NCI-H510A (cell line): ENCODE measurements at places on chromosomes 16 and 17.

DNA sequence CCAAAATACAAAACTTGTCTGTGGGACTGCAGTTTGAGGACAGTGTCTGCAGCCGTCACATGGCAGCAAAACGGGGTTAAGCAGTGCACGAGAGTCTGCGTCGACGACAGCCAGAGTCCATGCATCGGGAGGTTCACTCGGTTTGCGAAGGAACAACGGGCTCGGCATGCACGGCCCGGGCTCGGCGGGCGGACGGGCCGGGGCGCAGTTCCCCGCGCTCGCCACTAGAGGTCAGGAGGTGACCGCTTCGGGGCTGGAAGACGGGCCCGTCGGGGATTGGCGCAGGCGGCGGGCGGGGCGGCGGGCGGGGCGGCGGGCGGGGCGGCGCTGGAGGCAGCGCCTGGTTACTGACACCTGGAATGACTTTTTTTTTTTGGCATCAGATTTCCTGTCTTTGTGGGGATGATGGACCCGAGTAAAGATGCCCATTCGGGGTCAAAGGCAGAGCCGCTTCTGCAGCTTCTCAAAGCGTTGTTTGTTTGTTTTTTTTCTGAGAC lies 6.5 kb downstream of the SCGB1C2 start:
- no peak for DNase-seq

DNA sequence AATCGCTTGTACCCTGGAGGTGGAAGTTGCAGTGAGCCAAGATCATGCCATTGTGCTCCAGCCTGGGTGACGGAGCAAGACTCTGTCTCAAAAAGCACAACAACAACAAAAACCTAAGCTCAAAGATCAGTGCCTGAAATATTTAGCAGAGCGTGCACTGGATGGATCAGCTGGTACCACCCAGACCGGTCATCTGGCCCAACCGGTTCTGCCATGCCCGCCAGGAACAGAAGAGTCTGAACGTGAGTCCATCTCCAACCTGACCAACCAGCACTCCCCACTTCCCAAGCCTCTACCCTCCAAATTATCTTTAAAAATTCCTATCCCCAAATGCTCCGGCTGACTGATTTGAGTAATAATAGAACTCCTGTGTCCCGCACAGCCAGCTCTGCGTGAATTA lies 1.5 kb upstream of the UQCC4 start:
- DNase-seq, result no peak

GRCh38 chr16:65895906-65896305 lies 470.6 kb upstream of the CDH5 start:
- DNase-seq, result no peak

GRCh38 chr17:10657879-10658278 lies 770 bp upstream of the MYH3 start:
- no peak for DNase-seq

DNA sequence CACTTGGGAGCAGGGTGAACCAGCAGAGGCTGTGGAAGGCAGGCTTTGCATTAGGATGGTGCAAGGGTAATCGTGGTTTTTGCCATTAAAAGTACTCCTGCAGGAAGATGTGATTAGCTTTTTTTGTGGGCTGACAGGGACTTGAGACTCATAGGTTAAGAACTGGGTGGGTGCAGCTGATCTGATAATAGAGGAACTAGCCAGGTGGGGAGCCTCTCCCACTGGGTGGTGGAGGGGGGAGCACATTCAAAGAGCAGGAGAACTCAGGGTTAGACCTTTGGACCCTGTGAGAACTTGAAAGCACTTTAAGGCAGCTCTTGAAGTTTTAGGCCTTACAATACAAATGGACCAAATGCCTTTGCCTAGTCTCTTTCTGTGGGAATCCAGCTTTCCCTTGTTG lies 32.4 kb downstream of the CCL4 start:
- DNase-seq, result no peak

GRCh38 chr17:16304830-16305229 lies 48.4 kb downstream of the CENPV start:
- peak; percentile 21 for DNase-seq

DNA sequence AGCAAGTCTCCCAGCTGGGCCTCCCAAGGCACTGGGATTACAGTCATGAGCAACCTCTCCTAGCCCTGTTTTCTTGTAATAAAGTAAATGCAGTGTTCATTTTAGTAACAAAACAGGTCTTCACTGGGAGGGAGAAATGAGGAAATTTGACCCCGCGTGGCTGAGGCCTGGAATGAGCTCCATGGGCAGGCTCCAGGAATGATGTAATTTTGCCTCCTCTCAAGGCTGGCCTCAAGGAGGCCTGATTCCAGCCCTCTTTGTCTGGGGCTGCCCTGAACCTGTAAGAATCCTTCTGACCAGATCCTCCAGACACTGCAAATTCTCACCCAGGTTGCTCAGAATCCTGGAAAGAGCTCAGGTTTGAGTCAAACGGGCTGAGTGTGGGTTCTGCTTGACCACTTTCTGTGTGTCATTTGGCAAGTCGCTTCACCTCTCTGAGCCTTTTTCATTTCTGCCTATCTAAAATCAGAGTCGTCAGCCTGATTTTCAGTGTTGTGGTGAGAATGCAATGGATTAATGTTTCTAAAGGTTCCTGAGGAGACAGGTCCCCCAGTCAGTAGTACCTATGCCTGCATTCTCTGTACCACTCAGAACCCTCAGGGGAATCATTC lies 57.1 kb downstream of the RAB11FIP4 start:
- DNase-seq, result no peak

DNA sequence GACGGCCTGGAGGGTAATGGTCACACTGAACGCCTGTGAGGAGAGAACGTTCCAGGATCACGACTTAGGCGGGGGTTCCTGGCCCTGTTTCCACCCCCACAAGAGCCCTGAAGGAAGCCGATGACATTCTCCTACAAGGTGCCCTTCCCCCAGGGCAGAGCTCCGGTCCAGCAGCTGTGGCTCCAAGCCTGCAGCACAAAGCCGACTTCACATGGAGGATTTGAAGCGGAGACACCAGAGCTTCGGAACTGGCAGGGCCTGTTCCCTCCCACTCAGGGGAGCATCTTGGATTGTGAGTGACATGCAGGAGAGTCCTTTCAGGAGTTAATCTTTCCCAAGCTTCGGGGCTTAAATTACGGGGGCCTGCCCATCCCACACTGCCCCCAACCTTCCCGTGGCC lies 5.0 kb downstream of the FADS6 start:
- DNase-seq, result no peak

GRCh38 chr17:50453901-50454300 lies 14.8 kb downstream of the CHAD start:
- DNase-seq, result no peak

DNA sequence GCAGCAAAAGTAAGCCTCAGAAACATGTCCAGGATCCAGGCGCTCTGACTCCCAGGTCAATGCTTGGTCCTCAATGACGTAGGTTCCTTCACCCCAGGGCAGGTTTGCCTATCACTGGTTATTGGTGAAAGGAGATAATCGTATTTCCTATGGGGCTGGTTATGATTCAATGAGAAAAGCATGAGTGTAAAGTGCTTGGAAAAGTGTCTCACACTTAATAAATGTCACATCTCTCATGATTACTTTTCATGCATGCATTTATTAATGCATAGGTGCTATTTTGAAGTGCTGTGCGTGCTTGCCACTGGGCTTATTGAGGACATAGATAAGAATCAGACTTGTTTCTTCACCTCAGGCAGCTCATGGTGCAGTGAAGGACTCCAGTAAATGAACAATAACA lies 10.4 kb upstream of the CDH13 start:
- no peak for DNase-seq

- DNase-seq, result peak; percentile 65
Observed at GRCh38 chr17:29180034-29180787, at the start of gene MYO18A. Gene MYO18A (minus strand): TSS chr17:29180398. CDS start chr17:29166940, 13,458 bp downstream.

DNA sequence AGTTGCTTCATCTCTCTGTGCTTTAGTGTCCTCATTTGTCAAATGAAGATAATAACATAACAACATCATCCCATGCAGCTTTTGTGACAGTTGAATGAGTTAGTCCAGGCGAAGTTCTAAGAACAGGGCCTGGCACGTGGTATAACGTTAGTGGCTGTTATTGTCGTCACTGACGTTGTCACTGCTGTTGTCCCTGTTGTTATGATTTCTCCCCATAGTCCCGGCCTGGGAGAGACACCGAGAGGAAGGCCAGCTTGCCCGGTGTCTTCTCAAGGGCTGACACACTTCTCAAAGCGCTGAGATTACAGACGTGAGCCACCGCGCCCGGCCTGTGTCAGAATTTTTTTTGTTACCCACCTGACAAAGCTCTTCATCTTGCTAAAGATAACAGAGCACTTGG lies 29.9 kb downstream of the ABR start:
- DNase-seq, result no peak

GRCh38 chr16:26816885-26817571 lies 249.7 kb upstream of the C16orf82 start:
- DNase-seq, result no peak

DNA sequence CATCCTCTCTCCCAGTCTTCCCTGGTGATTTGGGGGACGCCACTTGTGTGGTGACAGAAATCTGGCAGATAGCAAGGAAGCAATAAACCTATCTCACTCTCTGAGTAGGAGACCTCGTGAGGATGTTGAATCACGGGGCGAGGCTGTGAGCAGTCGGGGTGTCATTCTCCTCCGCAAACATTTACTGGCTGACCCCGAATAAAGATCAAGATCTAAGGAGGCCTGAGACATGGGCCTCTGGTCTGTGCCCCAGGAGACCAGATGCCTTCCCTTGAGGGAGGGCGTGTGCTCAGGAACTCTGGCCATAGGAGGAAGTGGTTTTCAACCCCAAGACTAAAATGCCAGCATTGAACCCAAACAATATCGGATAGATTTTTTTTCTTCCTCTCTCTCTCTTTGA lies 53.1 kb downstream of the FOXL1 start:
- DNase-seq, result no peak

DNA sequence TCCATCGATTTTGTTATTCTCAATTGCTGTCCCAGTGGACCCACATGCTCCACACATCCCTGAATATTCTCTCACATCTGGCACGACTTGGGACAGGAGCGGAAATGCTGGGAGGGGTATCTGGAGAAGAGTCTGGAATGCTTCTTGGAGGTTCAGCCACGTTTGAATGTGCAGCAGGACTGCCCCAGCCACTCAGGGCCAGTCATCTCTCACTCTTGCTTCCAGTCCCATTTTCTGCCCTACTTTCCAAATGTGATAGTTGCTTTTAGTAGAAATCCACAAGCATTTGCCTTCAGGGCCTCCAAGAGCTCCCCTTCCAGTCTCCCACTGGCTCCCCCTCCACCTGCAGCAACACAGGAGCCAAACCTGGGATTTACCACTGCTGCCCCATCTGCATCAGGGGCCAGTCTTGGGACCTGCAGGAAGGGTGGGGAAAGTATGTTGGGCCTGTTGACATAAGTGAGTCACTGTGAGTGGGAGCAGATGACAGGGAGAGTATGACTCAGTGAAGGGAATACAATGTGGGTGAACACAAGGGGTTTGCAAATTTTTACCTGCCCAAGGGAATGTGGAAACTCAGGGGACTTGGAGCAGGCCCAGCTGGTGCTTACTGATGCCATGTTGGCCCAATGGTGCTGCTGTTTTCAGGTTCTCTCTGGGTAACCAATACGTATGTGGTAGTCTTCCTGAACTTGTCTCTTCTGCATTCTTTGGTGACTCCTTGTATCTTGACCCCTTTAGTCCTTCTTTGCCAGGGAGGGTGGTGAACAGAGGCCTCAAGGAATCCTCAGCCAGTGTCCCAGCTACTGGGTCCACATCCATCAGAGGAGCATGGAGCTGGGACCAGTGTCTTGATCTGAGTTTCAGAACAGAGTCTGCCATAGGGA lies 78.8 kb upstream of the CRHR1 start:
- DNase-seq, result no peak

DNA sequence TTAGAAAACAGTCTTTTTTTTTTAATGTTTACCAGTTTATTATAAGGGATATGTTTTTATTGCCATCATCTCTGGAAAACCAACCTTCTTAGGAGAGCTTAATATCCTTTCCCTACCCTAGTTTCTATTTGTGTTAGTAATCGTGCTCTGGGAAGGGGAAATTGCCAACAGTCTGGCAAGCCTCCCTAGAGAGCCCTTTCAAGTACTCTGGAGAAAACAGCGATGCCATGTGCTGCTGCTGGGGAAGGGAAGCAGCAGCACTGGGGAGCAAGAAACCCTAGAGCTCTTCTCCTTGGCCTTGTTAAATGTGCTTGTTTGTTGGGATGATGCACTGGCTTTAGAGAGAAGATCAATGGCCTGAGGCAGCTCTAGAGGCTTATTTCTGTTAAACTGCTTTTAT lies 10.3 kb downstream of the RETREG3 start:
- DNase-seq, result no peak

DNA sequence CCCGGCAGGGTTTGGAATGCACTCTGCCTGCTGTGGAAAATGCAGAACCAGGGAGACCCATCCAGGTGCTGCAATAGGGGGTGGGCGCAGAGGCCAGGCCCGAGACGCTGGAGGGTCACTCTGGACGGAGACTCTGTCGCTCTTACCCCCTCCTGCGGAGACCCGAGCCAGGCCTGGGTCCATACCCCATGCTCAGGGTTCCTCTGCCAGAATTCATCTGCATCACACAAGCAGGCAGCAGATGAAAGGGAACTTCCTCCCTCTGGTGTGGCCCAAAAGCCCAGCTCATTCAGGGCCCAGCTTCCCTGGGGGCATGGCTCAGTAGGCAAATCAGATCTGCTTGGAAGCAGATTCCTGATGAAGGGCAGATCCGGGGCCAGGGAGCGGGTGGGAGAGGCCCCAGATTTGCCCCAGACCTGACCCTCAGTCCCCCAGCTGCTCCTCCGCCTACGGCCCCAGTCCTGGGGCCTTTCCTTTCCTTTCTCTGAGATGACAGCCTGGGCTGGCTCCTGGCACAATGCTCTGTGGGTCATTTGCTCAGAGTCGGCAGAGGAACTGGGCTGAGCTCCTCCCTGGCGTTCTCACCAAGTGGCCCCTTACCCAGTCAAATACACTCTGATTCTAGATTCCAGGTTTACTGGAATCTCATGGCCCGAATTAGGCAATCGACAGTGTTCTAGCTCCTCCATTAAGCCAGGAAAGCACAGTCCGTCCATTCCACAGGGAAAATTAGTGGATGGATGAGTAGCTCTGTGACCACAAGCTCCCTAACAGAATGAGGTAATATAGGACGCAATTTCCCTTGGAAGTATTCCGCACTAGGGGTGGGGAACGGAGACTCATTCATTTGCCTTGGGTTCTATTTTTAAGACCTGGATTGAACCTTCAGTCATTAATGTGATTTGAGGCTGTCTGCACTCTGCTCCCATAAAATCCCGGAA lies 19.1 kb upstream of the RASD1 start:
- no peak for DNase-seq

- no peak for DNase-seq
Observed at GRCh38 chr16:77317059-77317458, 117.8 kb downstream of the ADAMTS18 start.

DNA sequence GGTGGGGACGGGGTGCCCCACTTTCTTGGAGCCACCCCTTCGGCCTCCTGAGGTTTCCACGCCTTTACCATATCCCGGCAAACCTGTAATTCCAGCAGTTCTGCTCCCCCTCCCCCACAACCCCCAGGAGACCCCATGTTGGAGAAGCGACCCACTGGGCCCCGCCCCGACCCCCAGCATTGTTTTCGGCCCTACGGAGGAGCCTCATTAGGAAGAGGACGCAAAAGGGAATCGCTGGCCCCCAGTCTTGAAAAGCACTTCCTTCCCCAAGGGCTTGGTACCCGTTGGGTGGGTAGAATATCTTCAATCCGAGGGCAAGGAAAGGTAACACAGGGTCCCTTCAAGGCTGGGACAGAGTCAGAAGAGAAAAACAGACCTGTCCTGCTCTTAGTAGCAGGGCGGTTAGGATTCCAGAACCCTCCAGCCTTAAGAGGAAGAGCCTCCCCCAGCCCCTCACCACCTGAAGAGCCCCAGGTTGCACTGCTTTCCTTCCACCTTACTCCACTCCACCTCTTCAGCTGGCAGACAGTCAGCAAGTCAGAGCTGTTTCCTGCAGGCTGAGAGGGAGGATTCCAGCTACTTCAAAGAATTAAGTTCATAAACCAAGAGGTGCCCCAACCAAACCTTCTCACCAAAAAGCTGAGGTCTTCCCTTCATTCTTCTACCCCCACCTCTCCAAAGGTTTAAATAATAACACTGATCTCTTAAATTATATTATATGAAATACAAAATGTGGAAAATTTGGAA lies 803 bp upstream of the TLCD2 start:
- DNase-seq, result no peak
